SIG-M5 (cell line): ENCODE measurements at places on chromosomes 7 and 10.

- DNase-seq, result no peak
Measured at GRCh38 chr10:119407254-119407777, 135.2 kb downstream of the RGS10 start.

GRCh38 chr7:135362871-135363270 lies 129.2 kb downstream of the STRA8 start:
- DNase-seq, result no peak

DNA sequence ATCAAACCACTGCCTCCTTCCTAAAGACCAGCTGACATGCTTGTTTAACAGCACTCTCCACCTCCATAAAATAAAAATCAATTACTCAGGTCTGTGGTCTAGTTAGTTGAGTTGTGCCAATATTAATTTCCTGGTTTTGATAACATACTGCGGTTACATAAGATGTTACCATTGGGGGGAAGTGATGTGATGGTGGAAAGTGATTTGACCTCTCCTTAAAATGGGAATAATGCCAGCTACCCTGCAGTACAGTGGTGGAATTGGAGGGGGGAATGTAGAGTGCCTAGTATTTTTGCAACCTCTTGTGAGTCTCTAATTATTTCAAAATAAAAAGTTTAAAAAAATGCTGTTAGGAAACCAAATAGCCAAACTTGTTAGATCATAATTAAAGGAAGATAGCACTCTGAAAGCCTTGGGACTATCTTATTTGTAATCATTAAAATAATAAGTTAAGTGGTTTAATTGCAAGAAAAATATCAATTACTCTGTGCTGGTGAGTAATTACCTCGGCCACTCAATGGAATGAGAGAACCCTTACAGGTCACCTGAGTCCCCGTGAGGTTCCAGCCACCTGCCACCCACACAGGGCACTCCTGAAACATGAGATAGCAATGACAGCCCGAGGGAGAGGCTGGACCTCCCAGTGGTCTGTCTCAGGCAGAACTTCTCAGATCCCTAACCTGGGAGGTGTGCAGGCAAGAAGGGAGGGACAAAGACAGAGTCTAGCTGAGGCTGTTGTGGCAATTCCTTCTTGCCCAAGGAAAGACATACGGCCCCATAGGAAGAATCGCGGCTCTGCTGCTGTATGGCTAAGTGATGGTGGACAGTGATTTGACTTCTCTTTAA lies 94.1 kb downstream of the SH3PXD2A start:
- no peak for DNase-seq

DNA sequence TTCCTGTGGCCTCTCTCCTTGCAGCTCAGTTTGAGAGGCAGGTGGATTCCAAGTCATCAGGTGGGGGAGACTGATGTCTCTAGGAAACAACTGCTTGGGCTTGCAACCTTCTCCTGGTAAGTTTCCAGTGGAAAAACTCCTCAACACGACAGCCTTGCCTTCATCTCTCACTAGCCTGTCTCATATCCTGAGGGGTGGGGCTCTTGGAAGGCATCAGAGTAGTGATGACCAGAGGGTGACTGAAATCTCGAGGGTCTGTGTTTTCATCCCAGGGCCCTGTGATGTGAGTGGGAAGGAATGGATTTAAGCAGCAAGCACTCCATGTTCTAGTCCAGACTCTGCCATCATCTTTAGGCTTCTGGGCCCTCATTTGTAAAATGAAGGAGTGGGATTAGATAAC lies 107.0 kb downstream of the NRP1 start:
- DNase-seq, result no peak

DNA sequence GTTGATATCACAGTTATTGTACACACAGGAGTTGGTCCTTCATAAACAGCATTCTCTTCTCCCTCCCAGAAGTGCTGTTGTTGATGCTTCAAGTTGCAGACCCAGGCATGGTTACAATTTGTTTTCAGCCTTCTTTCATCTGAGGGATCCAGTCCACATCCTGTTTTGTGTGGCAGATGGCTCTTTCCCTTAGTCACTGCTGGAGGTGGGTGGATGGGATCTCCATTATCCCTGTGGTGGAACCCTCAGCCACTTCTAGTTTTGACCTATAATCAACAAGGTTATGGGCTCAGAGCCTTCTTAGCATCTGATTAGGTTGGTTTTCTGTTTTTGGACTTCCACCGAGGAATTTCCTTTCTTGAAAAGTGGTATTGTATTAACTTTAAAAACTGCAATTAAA lies 214.2 kb downstream of the SH2D4B start:
- no peak for DNase-seq

GRCh38 chr10:71536332-71536731 lies 139.6 kb downstream of the CDH23 start:
- no peak for DNase-seq

DNA sequence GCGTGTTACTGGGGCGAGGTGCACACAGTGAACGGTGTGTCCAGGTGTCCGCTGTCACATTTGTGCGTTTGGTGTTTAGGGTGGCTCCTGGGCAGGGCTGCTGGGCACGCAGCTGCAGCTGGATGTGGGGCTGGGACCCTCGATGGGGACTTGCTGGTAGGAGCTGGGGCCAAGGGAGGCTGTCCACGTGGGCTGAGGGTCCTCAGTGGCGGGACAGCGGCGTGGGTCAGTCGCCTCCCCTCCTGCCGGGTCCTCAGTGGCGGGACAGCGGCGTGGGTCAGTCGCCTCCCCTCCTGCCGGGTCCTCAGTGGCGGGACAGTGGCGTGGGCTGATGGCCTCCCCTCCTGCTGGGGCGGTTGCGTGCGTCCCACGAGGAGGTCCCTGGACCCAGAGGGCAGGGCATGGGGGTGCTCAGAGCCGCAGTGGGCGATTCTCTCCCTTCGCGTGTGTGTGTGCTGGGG lies 68.5 kb downstream of the INPP5A start:
- no peak for DNase-seq

- DNase-seq, result no peak
Measured at GRCh38 chr10:102646610-102647442, 2.5 kb downstream of the TRIM8 start.

DNA sequence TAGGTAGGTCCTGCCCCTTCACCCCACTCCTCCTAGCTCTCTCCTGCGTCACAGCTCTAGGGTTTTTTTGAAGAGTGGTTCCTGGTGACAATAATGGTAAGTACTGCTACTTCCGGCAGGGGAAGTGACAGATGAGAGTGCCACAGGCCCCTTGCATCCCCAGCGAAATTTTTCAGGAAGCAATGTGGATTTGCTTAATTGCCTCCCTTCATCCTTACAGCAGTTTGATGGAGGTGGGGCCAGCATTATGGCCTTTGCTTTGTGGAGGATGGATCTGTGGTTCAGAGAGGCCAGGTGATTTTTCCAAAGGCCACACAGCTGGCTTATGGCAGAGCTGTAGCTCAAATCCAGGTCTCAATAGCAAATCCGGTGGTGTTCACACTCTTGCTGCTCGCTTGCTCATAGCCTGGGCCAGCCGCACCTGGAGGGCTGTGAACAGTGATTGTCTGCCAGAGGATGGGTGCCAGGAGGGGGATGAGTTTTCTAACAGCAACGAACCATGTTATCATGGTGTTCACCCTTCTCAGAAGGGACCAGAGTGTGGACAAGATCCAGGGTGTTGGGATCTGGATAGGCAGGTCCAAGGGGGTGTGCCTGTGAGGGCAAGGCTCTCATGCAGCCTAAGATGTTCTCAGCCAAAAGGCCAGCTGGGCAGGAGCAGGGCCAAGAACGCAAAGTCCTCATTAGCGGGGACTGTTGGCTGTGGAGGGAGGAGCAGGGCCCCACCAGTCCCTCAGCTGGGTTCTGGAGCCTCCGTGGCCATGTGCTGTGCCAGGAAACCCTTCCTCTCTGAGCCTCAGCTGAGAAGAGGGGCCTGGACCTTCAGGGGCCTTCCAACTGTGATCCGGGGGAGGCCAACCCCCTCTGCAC lies 89.0 kb downstream of the EMX2 start:
- no peak for DNase-seq

GRCh38 chr7:77216181-77216845 lies 16.7 kb upstream of the FGL2 start:
- DNase-seq, result no peak

DNA sequence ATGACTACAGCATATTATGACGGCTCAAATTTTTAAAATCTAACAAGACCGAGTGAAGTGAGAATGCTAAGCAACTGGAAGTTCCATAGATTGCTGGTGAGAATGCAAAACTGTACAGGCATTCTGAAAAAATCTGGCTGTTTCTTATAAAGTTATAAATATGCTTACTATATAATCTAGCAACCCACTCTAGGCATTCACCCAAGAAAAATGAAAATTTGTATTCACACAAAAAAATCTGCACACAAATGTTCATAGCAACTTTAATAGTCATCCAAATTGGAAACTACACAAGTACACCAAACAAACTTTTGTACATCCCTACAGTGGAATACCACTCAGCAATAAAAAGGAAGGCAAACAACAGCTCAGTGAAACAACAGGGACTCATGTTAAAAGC lies 39.9 kb upstream of the STARD3NL start:
- no peak for DNase-seq

DNA sequence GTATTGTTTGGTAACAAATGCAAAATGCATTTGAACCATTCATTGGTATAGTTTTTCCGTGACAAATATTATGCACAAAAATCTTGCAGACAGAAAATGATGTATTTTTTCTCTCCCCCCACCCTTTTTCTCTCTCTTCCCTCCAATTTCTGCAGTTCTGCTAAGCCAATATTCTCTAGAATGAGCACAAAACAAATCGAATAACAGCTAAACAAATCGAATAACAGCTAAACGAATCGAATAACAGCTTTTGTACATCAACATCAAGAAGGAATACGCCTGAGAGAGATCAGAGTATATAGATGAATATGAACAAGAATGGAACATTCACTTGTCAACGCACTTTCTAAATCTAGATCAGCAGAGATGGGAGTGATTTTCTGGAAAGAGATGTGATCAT lies 108.0 kb upstream of the KMT2E start:
- no peak for DNase-seq

DNA sequence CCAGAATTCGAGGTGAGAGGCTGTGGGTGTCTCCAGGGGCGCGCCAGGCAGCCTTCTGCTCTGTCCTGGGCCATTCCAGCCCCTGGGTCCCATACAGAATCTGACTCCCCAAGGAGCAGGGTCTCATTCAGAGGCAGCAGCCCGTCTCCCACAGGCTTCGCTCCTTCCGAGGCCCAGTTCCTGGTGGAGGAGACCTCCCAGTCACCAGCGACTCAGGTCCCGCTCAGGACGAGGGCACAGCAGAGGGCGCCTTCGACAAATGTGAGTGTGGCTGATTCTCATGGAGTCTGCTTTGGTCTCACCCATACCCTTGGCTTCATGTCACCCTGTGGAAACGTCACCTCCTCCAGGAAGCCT lies 81.8 kb upstream of the GPR26 start:
- DNase-seq, result no peak

GRCh38 chr7:91628742-91629141 lies 251.8 kb downstream of the MTERF1 start:
- no peak for DNase-seq

- DNase-seq, result no peak
Measured at GRCh38 chr7:106057962-106058927, 53.9 kb downstream of the SYPL1 start.

DNA sequence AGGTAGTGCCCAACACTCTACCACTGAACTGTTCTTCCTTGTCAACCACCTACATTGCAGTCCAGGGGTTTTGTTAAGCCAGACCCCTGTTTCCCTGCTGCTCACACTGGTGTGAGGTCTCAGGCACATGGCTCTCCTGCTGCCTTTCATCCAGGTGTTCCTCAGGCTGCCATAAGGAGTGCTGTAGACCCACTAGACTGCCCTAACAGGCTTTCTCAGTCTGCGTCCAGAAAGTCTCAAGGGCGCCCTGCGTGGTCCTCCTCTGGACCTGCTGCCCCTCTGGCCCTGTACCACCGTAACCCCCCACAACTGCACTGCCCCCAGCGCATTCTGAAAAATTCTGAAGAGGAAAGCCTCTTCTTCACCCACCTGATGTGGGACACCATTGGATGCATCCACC lies 225.7 kb upstream of the ANKRD30A start:
- no peak for DNase-seq

- DNase-seq, result no peak
Measured at GRCh38 chr7:12032146-12032545, 178.9 kb upstream of the TMEM106B start.

DNA sequence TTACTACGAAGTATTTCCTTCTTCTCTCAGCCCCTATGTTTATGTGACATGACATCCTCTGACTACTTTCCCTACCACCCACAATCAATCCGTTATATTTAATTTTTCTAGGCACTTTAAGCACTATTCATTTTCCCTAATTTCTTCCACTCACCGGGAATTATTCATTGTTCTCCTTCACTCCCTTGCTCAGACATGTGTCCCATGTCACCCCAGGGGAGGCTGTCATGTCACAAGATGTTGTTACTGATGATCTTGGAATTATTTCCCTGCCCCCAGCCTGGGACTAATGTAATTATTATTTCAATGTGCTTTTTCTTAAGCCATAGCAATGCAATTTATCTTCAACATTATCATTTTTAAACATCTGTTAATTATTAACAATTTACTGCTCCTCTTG lies 317.2 kb downstream of the PHF14 start:
- DNase-seq, result no peak

DNA sequence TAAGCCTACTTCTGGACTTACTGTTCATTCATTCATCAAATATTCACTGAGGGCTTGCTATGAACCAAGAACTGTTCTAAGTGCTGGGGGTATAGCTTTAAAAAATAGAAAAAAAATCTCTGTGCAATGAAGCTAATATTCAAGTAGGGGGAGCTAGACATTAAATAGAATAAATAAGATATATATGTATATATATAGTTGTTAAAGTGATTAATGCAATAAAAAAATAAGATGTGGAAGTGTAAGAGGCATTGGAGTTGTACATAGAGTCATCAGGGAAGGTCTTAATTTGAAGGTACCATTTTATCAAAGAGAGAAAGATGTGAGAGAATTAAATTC lies 181.2 kb upstream of the AGR3 start:
- no peak for DNase-seq

DNA sequence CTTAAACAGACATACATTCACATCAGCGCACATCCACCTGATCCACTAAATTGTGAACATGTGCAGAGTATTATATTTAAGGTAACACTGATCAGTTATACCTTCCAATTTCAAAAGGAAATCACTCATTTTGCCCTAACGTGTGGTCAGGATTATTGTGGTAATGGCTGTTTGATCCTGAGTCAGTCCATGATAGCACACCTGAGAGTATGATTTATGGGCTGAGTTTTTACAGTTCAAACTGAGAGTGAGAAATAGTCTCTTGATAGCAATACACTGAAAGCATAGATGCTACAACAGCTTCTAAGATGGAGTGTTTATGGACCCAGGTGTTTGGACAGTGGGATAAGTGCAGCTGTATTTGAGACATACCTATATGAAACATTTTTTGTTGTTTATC lies 96.7 kb downstream of the KIF20B start:
- DNase-seq, result no peak
